ENCODE measurements at places on chromosomes 12 and 14.
A peak's percentile ranks its signal among the peaks of the same experiment; 100 is the strongest.

DNA sequence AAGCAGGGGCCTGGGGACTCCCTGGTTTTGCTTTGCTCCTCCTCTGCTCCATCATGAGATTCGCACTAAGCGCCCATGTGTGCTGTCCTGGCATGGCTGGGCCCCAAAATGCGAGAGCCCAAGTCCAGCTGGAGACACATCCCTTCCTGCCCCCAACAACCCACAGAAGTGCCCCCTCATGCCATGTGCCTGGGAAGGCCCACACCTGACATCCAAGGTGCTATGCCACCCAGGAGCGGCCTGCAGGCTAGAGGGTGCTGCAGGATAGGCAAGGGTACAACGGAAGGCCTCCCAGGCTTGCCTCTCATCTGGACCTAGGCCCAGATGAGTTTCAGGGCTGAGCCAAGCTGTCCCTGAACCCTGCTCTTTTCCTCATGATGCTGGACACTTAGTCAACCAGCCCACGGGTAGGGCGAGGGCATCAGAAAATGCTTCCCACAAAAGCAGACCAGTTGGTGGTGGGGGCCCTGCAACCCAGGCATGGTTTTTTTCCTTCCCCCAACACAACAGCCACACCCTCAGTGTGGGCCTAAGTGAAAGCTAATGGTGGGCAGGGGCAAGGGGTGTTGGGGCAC lies 13.2 kb upstream of the KRT80 start:
- no peak for DNase-seq

DNA sequence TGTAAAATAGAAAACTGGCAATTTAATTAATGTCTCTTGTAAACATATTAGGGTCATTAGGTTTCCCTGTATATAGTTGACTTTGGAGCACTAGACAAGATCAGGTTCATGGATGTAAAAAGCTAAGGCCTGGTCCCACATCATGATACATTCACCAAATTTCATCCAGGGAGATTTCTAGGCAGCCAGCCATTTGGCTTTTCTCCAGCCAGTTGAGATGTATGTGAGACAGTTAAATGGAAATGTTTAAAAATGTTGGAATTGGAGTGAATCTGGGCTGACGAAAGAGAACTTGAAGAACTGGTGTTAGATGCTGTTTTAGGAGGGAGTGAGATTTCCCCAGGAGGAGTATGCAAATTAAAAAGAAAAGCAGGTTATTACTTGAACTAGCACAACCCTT lies 41.8 kb upstream of the CLEC14A start:
- DNase-seq = no peak

GRCh38 chr14:93732524-93732923 lies 55.8 kb downstream of the PRIMA1 start:
- DNase-seq = no peak

DNA sequence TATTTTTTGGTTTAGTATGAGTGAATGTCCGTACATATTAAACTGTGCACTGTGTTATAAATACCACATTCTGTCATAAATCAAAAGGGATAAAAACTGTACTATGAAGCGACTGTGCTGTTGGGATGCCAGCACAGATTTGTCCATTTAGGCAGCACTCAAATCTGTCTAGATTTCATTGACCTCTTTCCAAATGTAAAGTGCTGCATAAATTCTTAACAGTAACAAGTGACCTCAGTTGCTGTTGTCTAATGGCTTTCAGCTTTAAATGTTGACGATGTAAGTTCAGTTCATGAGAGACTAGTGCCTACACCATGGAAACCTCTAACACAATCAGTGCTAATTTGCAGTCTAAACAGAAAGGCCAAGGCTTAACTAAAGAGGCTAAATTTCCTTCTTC lies 531.4 kb upstream of the LMO3 start:
- no peak for DNase-seq

DNA sequence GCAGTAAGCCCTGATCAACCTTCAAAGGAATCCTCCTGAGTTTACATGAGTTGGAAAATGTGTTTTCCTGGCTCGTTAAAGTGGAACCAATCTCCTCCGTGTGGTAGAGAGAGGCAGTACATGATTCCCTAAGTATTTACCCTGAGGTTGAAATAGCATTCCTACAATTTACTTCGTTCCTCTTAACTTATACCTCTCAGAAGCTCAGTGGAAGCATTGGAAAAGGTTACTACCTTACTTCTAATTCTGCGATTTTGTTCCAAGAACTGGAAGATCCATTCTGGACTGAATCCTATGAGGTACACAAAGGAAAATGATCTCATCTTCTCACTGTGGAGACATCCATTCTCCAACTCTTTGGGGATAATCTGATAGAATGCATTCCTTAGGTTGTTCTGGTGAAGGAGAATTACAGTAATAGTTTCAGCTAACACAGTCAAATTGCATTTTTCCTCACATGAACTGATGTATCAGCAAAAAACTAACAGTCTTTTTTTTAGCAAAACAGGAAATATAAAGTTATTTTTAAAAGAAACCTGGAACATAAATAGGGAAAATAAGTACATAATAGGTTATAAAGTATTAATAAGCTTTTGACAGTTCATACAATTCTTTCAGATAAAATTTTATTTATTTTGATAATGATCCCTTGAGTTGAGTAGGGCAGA lies 475.6 kb downstream of the PDZRN4 start:
- no peak for DNase-seq

DNA sequence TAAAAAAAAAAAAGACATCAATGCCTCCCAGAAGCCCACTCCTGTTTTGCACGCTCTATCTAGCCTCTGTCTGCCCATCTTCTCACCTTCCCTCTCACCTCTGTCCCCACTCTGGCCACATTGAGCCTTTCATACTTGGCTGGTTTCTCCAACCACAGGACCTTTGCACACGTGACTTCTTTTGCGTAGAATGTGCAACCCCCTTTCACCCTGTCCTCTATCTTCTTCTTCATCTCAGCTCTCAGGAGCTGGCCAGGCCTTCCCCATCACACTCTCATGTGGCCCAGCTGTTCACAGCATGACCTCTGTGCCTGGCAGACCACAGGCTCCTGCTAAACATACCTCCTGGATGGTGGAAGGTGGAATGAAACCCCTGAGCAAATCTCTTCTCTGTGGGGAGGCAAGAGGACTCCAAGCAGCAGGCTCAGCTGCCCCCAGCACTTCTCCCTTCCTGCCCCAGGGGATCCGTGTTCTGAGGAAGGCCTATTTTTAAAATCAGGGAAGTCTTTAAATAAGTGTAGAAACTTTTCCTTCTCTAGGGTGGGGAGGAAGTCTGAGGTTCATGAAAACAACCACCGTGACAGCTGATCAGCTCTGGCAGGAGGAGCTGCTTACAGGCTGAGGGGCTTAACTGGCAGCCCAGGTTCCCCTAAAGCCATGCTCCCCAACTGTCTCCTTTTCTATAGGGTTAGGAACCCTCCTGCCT lies 11.6 kb downstream of the HVCN1 start:
- no peak for DNase-seq

- no peak for DNase-seq
Measured at GRCh38 chr12:115840159-115840558, 437.3 kb downstream of the MED13L start.

- DNase-seq = peak; percentile 54
Measured at GRCh38 chr12:27861428-27862167, 81.6 kb upstream of the MANSC4 start.

- no peak for DNase-seq
Measured at GRCh38 chr12:104460041-104460719, 3.4 kb downstream of the CHST11 start.

GRCh38 chr12:96698965-96699364 lies 208.1 kb upstream of the NEDD1 start:
- no peak for DNase-seq

GRCh38 chr12:111351026-111351425 lies 17.9 kb downstream of the PHETA1 start:
- no peak for DNase-seq

- DNase-seq = no peak
Measured at GRCh38 chr12:78143717-78144116, 313.0 kb downstream of the NAV3 start.

DNA sequence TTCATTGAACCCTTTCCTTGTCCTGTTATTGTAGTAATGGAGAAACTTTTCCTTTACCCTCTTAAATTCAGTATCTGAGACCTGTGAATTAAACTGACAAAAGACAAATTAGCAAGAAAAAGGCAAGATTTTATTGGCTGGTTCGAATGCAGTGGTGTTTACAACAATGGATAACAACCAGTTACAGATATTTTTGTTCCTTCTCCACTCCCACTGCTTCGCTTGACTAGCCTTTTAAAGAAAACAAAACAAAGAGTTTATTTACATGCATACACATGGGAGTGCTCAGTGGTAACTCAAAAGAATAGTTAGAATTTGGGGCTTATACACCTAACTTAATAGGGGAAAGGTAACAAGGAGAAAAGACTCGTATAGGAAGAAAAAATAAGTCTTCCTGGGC lies 37.0 kb upstream of the HECTD1 start:
- no peak for DNase-seq

DNA sequence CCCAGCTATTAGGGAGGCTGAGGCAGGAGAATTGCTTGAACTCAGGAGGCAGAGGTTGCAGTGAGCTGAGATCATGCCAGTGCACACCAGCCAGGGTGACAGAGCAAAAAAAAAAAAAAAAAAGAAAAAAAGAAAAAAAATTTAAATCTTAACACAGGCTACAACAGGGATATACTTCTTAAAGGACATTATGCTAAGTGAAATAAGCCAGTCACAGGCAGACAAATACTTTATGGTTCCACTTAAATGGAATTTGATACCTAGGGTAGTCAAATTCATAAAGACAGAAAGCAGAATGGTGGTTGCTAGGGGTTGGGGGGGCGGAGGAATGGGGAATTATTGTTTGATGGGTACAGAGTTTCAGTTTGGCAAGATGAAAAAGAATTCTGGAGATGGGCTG lies 14.8 kb upstream of the PPTC7 start:
- no peak for DNase-seq

GRCh38 chr12:76127588-76127987 lies 43.1 kb upstream of the NAP1L1 start:
- no peak for DNase-seq

DNA sequence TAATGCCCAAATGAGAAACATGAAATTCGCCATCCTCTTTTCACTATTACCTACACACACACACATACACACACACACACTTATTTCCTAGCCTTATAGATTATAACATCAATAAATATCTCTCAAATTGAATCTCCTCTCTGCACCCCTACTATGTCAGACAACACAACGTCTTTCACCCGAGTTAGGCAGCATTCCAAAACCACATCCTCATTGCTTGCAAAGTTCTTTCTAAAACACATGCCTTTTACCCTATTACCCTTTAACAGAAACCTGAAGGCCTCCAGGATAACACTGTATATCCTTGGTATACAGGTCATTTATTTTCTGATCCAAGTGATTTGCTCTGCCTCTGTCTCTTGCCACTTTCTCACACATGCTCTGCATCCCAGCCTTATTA lies 56.3 kb downstream of the KCNH5 start:
- DNase-seq = no peak

GRCh38 chr12:27953817-27954216 lies 18.7 kb downstream of the PTHLH start:
- DNase-seq = no peak

- peak; percentile 48 for DNase-seq
Measured at GRCh38 chr12:65784289-65785015, 39.8 kb upstream of the HMGA2 start.

DNA sequence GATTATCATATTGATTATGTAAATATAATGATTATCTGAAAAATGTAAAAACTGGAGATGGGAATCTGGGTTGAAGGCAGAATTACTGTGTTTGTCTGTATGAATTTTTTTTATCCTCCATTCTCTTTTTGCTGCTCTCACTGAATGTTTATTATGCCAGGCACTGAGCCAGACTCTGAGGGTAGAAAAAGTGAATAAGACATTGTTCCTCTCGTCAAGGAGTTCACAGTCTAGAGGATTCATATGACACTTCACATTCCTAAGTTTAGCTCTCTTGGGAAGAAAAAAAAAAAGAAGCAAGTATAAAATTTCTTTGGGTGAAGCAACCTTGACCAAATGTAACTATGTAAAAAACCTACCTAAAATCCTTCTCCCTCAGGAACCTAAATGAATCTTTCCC lies 120.9 kb upstream of the LMO3 start:
- peak; percentile 36 for DNase-seq

- peak; percentile 88 for DNase-seq
Measured at GRCh38 chr12:28550757-28551704, 360.8 kb downstream of the CCDC91 start.

GRCh38 chr12:56119361-56119796 lies 1.3 kb downstream of the ZC3H10 start:
- peak; percentile 92 for DNase-seq

DNA sequence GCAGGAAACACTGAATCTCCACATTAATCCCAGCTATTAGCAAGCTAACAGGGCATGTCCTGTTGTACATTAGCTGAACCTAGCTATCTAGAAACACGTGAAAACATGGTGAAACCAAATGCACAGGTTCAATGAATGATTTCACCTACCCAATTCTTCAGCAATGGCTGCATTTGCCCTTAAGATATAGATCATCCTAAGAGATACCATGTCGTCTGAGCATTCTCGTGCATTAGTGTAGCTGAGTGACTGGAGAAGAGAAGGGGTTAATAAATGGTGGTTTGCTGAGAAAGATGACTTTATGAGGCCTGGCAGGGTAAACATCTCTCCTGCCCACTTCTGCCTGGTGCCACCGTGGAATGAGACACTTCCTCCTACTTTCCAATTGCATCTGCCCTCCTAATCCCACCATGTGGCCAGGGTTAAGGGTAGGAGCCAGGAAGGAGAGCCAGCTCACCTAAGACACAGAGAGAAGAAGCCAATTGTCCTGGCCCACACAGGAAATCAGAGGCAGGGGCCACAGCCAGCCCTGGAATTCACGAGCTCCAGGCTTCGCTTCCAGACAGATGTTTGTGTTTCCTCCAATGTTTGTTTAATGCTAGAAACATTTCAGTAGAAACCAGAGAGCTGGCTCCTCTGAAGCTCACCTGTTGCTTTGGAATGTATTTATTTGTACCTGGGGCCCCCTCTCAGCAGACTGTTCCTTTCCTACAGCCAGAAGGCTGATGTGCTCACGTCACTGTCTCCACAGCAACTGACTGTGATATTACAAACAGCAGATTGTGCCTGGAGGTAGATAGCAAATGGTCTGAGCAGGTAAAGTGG lies 126.0 kb upstream of the PARP11 start:
- no peak for DNase-seq

GRCh38 chr14:82046512-82047226 lies 513.0 kb upstream of the SEL1L start:
- no peak for DNase-seq

DNA sequence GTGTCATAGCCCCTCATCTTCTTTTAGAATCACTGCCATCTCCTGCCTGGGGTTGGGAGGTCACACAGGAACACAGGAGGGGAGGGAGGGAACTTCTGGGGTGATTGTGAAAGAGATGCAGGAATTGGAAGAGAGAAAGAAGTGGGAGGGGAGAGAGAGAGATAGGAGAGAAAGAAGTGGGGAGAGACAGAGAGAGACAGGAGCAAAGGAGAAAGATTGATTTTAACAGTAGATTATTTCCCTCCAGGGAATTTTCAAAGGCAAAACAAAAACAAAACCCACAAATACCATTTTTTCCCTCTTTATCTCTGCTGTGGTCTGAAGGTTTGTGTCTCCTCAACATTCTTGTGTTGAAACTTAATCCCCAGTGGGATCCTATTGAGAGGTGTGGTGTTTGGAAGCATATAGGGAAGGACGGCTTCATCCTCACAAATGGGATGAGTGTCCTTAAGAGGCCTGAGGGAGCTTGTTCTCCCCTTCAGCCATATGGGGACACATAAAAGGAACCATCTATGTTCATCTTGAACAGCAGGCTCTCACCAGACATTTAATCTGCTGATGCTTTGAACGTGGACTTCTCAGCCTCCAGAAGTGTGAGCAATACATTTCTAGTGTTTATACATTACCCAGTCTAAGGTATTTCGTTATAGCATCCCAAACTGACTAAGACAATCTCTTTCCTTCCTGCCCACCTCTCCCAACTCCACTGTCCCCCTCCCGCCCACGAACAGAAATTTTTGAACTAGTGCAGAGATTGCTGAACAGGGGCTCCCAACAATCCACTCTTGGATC lies 134.9 kb upstream of the MAX start:
- DNase-seq = no peak
